ENCODE measurements at places on chromosomes 3 and 15.

GRCh38 chr15:31200735-31201151 lies 99.2 kb upstream of the TRPM1 start:
- peak; percentile 75 for DNase-seq

DNA sequence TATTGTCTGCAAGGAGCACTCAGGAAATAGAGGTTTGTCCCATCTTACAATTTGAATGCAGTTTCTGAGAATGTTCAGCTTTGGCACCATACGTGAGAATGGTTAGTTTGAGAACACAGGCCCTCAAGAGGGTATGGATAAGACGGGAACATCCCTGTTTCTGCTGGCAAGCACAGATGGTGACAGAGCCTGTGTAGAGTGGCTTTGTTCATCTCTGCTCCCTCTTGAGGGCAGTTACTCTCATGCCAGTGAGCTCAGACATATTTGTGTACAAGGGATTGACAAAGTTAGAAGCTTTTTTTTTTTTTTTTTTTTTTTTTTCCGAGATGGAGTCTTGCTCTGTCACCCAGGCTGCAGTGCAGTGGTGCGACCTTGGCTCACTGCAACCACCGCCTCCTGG lies 71.5 kb upstream of the FILIP1L start:
- no peak for DNase-seq

DNA sequence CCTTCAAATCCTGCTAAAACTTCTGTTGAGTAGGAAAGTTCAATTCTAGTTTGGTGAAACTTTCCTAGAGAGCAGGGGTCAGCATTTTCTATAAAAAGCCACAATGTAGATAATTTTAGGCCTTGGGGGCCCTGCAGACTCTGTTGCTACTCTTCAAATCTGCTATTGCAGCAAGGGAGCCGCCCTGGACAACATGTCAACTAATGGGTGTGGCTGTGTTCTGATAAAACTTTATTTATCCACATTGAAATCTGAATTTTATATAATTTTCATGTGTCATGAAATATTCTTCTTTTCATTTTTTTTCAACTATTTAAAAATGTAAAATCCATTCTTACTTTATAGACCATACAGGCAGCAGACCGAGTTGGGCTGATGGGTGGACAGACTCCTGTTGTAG lies 67.4 kb upstream of the SAMMSON start:
- DNase-seq: no peak

DNA sequence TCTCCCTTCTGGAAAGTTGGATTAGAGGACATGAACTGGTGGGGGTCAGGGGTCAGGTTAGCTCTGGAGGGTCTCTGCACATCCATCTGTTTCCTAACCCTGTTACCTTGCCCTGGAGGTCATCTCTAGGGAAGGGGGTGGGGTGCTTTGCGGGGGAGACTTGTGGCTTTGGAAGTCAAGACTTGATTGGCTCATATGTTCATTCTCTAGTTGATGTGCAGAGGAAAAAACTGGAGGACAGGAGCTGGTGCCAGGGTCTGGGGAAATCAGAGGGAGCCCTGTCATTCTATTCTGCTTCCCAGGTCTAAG lies 42.9 kb upstream of the ROPN1 start:
- no peak for DNase-seq

GRCh38 chr3:126519506-126520455 lies 2.2 kb upstream of the UROC1 start:
- DNase-seq: no peak

- DNase-seq: no peak
Observed at GRCh38 chr3:157502916-157503595, at the start of gene VEPH1. VEPH1 (minus strand) TSS chr3:157503416; CDS start chr3:157495349, 8,067 bp downstream.

- no peak for DNase-seq
Observed at GRCh38 chr15:78616506-78616905, 4.3 kb downstream of the CHRNA3 start.

GRCh38 chr15:76730262-76730661 lies 174.9 kb downstream of the SCAPER start:
- no peak for DNase-seq

GRCh38 chr15:70250208-70251201 lies 152.8 kb upstream of the TLE3 start:
- DNase-seq: no peak

GRCh38 chr3:89052386-89052785 lies 55.0 kb upstream of the EPHA3 start:
- DNase-seq: no peak

DNA sequence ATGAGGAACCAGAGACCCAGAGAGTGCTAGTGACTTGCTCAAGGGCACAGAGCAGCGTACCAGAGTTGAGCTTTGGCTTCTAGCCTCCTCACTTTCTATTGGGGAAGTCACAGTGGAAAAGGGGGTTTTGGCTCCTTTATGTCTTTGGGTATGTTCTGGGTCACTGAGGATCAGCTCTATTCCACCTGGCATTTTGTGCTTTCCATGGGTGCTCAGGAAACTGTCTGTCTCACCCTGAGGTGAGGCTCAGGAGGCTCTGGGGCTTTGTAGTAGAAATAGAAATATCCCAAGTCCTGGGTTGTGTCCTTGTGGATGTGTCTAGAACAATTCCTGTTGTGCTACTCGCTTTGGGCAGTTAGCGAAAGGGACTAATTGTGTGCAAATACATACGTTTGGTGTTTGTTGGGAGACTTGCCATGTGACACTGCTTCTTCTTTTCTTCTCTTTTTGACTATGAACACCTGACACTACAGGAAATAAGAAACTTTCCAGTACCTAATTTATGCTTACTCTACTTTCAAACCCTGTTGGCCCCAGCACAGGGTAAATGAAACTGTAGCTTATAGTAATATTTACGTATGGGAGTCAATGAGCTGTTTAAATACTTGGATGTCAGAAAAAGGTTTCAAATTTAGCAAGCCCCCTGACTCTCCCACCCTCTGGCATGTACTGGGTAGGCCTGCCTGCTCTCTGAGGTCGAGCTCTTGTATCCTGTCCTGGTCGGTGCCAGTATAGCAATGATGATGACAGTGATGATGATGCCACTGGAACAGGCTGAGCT lies 35.6 kb downstream of the SMAD3 start:
- no peak for DNase-seq

GRCh38 chr3:138962854-138963560 lies 16.0 kb downstream of the FOXL2NB start:
- no peak for DNase-seq

DNA sequence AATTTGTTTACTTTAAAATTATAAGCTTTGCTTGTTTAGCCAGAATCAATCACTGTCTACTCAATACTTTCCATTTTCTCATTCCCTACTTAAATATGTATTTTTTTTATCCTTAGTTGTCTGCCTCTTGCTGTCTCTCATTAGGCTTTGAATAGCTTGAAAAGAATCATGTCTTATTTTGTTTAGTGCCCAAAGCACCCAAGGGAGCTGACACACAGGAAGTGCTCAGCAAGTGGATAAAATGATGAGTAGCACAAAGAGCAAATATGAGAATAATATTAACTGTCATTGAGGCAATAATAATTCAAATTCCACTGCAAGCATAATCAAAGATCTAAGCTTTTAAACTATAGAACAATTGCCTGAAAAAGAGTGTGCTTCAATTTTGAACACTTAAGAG lies 19.0 kb upstream of the IL1RAP start:
- no peak for DNase-seq

- no peak for DNase-seq
Observed at GRCh38 chr15:84962955-84963354, 18.7 kb upstream of the PDE8A start.

DNA sequence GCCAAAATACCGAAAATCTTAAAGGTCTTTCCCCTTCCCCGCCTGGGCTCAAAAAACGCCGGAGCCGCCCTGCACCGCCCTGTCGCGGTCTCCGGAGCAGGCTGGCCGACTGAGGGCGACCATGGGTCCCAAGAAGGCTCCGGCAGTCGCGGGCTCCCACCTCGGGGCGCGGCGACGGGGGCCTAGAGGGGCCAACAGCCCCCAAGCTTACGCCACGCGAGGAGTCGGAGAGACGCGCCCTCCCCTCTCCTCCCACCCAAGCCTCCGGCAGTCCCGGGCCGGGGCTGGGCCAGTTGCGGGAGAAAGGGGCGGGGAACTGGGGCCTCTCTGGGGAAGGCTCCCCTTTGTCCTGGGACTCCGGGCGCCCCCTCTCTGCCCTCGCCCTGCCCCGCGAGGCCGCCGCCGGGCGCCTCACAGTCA lies 69.2 kb downstream of the GOLGA8B start:
- DNase-seq: peak; percentile 38

- DNase-seq: no peak
Observed at GRCh38 chr3:177494216-177494615, 296.9 kb upstream of the TBL1XR1 start.

GRCh38 chr15:38961931-38962330 lies 397.3 kb upstream of the RASGRP1 start:
- no peak for DNase-seq

DNA sequence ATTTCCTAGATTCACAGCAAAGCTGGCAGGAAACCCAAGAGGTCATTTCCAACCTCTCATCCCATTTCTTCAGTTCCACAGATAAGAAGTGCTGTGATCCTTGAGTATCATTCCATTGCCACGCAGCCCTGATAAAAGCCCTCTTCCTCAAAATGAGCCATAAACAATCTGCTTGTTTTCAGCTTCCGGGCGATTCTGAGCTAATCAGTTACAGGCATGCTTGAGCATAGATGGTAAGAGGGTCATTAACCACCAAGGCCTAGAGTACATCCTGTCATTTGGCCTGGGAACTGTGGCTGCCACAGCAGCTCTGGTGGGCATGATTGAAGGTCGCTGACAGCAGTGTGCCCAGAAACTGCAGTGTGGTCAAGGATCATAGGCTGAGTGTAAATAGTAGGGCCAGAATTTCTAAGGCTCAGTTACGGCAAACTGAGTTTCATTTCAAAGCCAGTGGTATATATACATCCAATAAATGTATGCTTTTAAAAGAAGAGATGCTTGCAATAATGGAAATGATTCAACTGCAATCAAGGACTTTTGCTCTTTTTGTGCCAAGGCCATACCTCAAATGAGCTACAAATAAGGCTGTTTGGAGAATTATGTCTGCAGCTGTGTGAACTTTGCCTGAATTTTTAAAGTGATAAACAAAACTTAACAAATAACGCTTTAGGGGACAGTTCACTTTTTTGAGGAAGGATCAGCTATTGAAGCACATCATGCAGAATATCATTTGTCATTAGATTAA lies 47.3 kb downstream of the P3H2 start:
- DNase-seq: no peak

GRCh38 chr15:96374499-96374898 lies 44.0 kb downstream of the NR2F2 start:
- DNase-seq: no peak

- peak; percentile 33 for DNase-seq
Observed at GRCh38 chr3:43286841-43287499, 630 bp downstream of the SNRK start.

DNA sequence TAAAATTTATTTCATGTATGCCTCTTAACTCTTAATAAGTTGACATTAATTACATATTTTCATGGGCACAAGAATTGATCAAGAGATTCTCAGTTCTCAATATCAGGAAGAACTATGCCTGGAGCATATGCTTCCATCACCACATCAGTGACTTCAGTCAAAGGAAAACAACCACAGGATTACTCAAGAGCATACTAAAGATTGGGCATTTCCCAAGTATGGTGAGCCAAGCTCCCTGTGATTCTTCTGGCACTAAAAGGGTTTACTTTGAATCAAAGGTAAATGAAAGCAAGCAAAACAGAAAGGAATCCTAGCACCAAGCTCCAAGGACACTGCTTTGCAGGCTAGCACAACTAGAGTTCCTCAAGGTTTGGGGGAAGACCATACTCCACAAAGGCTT lies 44.6 kb downstream of the FMN1 start:
- DNase-seq: no peak

DNA sequence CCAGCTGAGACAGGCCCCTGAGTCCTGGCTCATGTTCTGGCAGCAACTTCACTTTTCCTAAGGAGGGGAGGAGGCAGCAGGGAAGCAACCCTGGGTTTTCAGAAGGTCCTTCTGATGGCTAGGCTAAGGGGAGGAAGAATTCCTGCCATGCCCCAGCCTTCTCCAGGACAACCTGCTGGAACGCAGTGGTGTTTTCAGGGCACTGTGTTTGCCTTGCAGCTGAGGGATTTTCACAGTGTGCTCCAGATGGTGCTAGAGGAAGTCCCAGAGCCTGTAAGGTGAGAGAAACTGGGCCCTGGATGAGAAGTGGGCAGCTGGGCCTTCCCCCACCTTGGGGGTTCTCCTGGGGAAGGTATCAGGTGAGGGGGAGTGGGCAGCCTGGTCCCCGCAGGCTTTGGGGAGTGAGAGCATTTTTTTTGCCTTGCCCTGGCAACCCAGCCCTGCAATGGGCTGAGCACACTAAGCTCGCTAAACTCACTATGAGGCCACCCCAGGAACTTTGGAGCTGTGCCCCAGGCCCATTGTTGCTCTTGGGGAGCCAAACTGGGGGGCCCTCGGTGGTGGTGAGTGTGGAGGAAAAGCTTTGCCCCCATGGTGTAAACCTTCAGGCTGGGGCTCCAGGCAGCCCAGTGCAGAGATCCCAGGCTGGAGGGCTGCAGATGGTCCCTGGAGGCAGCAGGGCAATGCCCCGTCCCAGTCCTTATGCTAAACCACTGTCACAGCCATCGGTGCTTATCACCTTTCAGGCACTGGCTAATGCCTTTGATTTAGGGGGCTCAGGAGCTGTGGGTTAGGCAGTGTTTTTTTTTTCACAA lies 41.1 kb downstream of the ACAA1 start:
- no peak for DNase-seq

DNA sequence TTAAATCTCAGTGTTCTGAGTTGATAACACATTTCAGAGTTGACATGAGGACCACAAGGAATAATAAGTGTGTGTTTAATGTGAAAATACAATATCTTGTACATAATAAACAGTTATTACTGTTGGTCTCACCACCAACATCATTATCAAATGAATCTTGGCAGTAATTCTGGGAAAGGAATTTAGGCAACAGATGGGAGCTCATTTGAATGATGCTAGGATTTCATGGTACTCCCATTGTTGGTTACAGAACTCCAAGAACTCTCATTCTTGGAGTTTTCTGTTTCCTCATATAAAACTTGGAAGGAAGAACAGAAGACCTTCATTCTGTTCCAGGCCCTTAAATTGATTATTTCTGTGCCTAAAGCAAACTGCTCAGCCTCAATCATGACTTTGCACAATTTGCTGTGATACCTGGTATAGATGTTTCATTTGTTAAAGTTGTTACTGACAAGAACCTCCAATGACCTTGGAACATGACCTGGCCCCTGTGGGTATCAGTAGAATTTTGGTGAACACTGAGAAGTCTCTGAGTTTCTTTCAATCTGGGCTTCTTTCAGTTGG lies 385.8 kb downstream of the LPP start:
- DNase-seq: no peak

Data from A549 (cell line).